ENCODE measurements at places on chromosomes 11 and 22. TPM values are rescaled to one million over a fixed set of nuclear protein-coding genes. Genes with fewer than 3 reads are reported as not detected.

DNA sequence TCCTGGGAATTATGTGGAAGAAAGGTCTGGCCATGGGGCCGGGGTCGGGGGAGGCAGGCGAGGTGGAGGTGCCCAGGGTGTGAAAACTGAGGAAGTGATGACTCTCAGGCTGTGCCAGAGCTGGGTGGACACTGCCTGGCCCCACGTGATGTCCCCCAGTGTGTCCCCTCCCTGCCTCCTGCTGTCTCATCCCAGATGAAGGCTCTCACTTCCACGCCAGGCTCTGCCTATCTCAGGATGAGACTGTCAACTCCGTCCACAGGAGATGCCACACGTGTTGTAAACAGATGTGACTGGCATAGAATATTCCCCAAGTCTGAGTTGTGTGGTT, 51.4 kb downstream of the RPS6KA4 start:
- no peaks in the 10 kb centered on the region for H3K4me1 ChIP-seq
- H3K36me3 ChIP-seq = no peaks in the 10 kb centered on the region
- H3K27me3 ChIP-seq = no peaks in the 10 kb centered on the region
- H3K27ac ChIP-seq = no peak overlapping the region
- DNase-seq = no peak
- H3K4me3 ChIP-seq = no peak overlapping the region

DNA sequence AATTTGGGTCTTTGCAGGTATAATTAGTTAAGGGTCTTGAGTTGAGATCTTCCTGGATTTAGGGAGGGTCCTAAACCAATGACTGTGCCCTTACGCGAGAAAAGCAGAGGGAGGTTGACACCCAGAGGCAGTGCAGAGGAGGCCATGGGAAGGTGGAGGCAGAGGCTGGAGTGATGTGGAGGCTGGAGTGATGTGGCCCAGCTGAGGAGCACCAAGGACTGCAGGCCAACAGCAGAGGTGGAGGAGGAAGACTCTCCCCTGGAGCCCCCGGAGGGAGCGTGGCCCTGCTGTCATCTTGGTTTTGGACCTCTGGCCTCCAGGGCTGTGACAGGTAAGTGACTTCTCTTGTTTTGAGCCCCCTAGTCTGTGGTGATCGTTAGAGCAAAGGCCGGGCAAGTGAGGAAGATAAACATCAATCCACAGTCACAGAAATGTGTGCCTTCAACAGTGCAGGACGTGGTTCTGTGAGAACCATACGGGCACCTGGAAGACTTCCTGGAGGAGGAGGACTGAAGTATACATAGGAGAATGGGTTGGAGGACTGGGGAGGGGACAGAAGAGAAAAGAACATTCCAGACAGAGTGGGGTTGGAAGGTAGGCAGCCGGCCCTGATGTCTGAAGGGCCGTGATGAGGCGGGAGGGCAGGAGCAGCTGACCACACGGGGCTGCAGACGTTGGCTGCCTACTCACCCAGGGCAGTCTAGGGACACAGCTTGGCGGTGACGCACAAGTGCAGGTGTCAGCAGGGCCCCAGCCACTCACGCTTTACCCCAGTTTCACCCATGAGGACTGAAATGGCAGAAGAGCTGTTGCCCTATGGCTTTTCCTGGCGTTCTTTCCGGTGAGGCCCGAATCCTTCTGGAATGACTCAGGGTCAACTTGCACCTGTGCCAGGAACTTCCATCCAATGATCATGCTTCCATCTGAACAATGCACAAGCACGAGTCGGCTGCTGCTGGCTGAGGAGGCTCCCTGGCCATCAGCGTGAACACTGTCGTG, 270.2 kb downstream of the CTTN start:
- no peak overlapping the region for H3K4me3 ChIP-seq
- H3K4me1 ChIP-seq = no peaks in the 10 kb centered on the region
- no peak overlapping the region for H3K27ac ChIP-seq
- DNase-seq = no peak

DNA sequence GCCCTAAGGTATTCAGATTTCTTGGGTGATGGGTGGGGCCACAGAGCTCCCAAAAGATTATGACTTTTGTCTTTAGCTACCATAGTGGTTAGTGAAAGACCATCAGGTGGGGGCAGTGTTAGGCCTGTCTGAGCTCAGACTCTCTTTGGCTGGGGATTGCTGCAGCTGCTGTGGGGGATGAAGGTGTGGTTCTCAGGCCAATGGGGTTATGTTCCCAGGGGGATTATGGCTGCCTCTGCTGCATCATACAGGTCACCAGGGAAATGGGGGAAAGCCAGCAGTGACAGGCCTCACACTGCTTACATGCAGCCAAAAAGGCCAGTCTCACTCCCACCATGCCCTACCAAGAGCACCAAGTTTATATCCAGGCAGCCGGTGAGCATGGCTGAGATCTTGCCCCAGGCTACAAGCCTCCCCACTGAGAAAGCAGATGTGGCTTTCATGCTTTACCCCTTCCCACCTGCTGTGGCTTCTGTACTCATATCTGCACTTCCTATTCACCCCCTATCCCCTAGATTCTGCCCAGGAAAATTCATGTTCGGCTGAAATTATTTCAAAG, 24.8 kb downstream of the CNTF start:
- peaks cover 3% of the 10 kb centered on the region for H3K36me3 ChIP-seq
- peaks cover 4% of the 10 kb centered on the region for H3K4me1 ChIP-seq
- no peaks in the 10 kb centered on the region for H3K27me3 ChIP-seq
- no peak overlapping the region for H3K4me3 ChIP-seq

DNA sequence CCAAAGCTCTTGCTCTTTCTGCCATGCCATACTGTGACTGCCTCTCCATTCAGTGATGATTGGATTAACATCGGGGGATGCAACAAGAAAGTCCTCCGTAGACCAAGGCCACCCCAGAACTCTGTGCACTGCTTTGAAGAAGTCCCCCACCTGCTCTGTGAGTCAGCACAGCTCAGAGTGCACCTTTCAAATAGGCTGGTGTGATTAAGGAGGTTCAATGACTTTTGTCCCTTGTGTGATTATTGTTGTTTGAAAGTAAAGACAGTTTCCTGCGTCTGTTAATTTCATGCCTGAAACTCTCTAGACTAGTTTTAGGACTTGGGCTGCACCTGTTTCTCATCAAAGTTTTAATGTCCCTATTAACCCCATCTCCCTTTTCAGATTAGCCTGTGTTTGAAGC, 33.0 kb upstream of the DBX1 start:
- no peak overlapping the region for H3K27ac ChIP-seq
- no peak for DNase-seq
- no peaks in the 10 kb centered on the region for H3K4me1 ChIP-seq

DNA sequence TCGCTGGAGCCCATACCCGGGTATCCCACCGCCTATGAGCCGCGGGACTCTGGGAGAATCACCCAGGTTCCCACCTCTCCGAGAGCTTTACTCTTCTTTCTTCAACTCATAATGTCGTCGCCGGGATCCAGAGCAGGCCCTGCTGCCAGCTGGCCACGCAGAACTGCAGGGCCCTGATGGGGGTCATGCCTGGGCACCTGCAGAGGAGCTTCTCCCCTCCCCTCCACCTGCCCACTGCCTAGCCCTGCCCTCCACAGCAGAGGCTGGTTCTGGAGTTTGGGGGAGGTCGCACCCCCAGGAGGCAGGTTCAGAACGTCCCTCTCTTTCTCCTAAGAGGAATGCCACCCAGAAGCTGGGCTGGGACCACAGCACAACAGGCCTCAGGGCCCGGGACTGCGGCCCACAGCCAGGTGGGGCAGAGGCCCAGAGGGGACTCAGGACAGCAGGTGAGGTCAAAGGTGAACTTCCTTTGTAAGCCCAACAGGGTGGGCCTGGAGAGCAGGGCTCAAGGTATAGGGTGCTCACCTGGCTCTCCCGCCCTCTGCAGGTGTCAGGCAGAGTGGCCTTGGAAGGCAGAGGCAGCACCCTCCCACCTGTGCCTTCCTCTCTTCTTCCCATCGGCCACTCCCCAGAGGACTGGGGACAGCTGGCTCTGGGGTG, 1.9 kb downstream of the SLC25A45 start:
- H3K36me3 ChIP-seq = no peaks in the 10 kb centered on the region
- H3K27me3 ChIP-seq = no peaks in the 10 kb centered on the region
- peak overlapping the region; percentile 79 for H3K4me3 ChIP-seq
- peak overlapping the region; percentile 98 for H3K27ac ChIP-seq
- peaks cover 45% of the 10 kb centered on the region for H3K4me1 ChIP-seq

GRCh38 chr11:43923406-43924111, 18.9 kb upstream of the C11orf96 start:
- H3K27me3 ChIP-seq = no peaks in the 10 kb centered on the region
- H3K36me3 ChIP-seq = peaks cover 21% of the 10 kb centered on the region
- H3K4me3 ChIP-seq = no peak overlapping the region
- no peak for DNase-seq
- no peak overlapping the region for H3K27ac ChIP-seq

TEX54 gene
- total RNA-seq = 0.48 TPM

SC5D gene
- 20.4 TPM for total RNA-seq
